NCI-H526 (cell line): ENCODE measurements at places on chromosomes 2 and 18.

DNA sequence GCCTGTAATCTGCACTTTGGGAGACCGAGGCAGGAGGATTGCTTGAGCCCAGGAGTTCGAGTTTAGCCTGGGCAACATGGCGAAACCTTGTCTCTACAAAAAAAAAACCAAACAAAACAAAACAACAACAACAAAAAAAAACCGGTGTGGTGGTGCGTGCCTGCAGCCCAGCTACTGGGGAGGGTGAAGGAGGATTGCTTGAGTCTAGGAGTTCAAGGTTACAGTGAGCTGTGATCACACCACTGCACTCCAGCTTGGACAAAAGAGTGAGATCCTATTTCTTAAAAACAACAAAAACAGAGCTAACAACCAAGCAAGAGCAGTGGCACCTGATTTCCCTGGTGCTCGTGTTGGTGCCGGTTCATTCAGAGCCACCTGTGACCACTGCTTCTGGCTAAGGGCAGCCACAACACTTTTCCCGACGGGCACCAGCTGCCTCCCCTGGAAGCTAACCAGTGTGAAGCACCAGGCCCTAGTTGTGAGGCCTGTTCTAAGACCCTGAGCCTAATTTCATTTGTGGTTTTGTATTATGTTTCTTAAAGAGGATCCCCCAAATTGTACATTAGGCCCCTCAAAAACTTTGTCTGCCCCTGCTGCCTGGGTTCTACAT is 1.3 kb downstream of the AOX1 start:
- no peak for DNase-seq

GRCh38 chr2:101844055-101844635 is 146.6 kb downstream of the MAP4K4 start:
- DNase-seq, result no peak

GRCh38 chr18:74533666-74534065 is 634 bp upstream of the CNDP1 start:
- no peak for DNase-seq

DNA sequence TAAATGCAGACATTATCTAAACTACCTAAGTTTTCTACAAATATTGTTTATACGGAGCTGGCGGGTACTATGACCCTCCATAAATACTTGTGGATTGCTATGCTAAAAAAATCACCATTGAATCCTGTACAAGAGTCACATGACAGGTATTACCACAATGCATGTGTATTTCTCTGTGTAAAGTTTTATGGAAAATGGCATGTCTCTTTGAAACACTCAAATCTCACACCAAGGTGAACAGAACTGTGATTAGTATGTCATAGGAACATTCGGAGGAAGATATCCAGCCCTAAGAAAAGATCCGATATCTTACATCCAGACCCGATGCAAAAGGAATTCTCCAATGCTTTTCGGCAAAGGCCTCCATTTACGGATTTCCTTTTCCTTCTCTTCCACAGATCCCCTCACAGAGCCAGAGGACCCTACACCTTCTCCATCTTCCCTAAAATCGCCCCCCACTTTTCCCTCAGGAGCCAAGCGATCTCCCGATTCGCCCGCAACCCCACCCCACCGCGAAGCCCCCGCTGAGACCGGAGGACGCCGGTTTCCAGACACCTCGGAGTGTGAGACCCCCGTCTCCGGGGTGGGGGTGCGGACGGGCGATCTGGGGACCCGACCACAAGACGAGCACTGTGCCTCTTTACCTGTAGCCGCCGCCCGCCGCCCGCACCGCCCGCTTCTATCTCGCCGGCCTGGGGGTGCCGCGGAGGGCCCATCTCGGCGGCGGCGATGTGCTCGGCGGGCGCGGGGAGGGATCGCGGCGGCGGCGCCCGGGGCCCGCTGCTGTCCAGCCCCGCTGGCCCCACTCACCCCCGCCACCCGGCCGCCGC is 1.2 kb downstream of the SAP130 start:
- no peak for DNase-seq

DNA sequence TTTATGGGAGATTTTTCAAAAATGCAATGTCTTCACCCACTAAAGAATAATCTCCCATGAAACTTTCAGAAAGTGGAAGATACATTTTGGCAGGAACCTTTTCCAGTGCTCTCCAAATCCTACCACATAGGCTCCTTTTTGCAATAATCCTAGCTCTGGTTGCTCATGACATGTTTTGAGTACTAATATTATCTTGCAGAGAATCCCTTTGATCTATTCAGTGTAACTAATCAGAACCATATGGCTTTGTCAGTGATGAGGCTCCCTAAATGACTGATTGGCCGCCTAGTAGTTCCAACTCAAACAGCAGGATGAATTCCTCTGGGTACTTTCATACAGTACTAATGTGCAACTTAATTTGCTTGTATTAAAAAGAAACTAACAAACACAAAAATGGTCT is 544.0 kb upstream of the FAM98A start:
- no peak for DNase-seq

DNA sequence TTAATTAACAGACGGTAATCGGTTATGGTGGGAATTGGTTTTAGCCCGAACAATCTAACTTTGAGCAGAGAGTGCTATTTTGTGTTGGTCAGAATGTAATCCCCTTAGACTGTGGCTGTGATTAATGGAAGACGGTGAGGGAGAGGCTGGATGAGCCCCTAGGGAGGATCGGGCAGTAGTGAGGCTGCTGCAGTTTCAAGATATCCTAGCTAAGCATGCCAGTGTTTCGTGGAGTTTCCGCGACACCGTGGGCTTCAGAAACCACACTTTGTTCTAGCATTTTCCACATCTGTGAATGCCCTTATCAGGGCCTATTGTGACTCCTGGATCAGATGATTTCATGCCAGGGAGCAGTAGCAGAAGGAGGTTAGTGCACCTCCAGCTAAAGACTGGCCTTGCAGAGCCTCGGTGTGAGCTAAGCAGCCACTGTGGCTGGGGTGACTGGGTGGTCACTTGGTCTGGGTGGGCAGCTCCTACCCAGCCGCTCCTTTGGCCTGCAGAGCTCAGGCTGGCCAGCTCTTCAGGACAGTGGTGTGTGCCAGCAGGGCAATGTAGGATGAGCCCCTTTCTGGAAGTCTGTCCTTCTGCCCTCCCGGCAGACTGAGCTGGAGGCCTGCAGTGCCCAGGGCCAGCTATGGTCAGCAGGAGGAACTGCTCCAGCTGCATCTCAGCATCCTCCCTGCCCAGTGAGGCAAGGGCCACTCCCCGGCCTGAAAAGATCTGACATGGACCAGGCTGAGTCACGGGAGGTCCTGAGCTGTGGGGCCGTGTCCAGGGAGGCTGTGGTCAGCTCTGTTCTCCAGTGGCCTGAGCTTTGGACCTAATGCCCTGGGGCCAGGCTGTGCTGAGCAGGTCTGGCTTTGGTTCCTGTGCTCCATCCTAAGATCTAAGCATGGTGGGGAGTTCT is 142.6 kb upstream of the GPC1 start:
- no peak for DNase-seq

DNA sequence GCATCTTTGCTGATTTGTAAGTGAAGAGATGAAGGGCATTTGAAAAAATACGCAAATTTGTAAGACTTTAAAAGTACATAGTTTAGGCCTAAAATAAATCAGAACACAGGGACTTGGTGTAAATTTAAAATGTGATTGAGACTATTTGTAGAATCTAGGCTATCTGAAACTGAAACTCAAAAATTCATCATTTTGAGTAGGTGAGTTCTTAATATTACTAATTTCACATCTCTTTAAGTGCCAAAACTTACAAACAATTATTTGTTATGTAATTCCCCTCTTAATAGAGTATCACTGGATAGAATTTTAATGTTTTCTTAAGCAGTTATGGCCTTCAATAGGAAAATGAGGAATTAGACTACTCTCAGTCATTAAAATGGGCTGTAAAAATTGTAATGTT is 14.0 kb upstream of the HRH4 start:
- DNase-seq, result no peak

DNA sequence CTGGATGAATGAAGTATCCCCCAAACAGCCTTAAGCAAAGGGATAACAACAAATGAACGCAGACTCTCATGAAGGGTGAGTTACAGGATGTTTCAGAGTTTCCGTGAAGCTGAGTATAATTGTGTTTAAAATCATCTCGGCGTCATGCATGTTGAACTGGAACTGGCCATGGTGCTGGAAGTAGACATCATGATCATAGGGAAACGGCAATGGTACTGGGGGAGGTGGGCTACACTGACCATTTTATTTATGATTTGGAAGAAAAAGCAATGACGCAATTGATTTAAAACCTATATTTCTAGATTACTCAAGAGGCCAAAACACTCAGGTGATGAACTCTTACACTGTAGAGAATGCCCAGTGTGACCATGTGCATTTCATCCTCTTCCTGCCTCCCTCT is 387.9 kb upstream of the MYT1L start:
- no peak for DNase-seq

DNA sequence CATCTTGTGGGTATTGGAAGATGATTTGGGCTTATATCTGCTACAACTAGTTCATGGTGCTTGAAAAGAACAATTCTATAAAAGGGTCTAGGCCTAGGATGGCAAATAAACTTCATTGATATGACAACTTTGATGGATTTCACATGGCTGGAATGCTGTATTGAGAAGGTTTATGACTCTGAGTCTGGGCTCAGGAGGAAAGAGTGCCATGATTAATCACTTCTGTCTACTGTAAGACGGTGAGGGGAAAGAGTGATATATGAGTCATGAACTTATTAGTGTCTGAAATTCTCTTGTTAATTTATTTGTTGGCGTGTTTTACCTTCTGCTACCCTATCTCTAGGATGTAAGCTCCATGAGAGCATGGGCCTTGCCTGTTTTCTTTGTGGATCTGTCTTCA is 17.0 kb upstream of the ADCYAP1 start:
- DNase-seq, result no peak

- no peak for DNase-seq
Measured at GRCh38 chr2:66550826-66551225, 115.9 kb downstream of the MEIS1 start.

DNA sequence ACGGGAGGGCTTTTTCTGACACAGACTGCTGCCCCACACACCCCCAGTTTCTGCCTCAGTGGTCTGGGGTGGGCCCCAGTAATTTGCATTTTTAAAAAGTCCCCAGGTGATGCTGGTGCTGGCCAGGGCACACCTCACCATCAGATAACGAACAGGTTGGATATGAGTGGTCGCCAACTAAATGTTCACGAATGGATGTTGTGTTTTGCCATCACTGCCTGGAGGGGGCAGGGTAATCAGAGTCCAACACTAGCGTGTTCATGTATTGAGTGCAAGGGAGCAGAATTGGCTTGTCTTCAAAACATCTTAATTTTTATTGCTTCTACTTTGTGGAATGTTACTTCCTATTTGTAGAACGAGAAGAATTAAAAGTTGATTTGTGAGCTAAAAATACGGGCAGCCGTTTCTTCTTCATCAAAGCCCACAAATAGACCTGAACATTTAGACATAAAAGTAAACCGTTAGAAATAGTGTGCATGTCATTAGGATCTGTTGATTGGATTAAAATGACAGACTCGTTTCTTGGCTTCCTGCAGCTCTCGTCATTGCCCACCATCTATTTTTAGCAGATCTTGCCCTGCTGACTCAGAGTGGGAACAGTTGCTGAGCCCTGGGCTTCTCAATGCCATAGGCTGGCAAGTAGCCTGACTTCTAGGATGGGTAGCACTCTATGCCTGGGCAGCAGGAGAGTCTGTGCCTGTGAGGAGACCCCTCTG is 45.2 kb downstream of the NCK2 start:
- DNase-seq, result no peak

GRCh38 chr2:96841701-96842495 is 1.9 kb downstream of the ANKRD23 start:
- no peak for DNase-seq

DNA sequence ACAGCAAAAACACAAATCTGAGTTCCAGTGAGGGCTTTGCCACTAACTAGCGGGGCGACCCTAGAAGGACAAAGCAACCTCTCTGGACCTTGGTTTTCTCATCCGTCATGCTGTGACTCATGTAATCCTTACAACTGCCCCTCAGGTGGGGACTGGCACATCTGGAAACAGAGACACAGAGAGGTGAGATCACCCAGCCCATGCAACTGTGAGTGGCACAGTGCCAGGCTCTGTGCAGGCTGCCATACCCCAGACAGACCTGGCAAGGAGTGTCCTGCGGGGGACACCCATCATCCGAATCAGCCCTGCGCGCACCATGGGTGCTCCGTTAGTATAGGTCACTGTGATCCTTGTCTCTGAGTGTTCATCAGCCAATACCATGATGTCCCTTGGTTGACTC is 198.3 kb downstream of the SMAD7 start:
- DNase-seq, result no peak

DNA sequence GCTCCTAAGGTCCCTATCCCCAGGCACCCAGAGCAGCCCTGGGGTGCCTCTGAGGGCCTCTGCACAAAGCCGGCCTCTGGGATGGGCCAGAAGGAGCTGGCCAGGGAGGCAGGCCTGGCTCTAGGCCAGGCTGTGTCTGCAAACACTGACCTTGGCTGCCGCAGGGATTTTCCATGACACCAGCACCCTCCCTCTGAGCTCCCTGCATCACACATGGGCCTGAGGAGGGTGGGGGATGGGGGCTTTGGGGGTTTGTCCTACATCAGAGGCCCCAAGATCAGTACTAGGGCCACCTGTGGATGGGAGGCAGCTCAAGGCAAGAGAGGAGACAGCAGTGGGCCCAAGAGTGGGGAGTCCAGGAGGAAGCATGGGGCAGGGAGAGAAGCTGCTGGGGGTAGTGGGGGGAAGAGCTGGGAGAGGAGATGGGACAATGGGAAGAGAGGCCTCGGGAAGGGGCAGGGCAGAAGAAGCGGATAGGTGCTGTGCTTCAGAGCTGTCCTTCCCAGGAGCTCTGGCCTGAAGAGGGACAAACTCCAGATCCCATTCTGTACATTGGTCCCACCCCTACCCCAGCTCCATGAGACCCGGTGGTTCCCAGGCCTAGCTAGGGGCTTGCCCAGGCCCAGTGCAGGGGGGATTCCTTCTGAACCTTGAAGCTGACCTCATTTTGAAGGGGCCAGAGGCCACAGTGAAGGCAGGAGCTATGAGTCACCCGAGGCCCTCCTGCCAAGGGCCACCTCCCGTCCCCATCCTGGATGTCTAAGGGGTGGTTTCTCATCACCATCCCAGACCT is 28.0 kb downstream of the KCNK3 start:
- no peak for DNase-seq

DNA sequence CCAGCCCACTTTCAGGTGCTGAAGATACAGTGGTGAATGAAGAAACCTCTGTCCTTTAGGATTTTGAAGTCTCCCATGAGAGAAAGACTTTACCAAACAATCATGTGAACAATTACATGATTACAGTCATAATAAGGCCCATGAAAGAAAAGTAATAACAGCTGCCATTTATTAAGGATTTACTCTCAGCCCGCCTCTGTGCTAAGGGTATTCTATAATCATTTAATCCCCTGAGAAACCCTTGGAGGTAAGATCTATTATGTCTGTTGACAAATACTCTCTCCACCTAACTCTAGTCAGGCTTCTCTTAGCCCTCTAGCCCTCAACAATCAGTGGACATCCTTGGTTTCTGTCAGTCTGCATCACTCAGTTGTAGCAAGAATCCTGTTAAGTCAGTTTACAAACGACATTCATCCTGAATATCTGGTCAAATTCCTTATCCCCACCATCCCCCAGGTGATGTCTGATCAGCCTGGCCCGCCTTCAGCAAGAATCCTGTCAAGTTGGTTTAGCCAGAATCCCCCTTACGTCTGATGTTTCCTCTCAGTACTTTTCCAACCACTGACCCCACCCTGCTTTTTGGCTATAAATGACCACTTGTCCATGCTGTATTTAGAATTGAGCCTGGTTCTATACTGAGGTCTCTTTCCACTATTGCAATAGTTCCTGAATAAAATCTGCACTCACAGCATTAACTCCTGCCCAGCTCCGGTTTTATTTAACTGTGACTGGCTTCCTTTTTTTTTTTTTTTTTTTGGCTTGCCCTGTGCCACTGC is 12.2 kb upstream of the SOCS6 start:
- no peak for DNase-seq
